ENCODE measurements at places on chromosomes 5 and 9.

DNA sequence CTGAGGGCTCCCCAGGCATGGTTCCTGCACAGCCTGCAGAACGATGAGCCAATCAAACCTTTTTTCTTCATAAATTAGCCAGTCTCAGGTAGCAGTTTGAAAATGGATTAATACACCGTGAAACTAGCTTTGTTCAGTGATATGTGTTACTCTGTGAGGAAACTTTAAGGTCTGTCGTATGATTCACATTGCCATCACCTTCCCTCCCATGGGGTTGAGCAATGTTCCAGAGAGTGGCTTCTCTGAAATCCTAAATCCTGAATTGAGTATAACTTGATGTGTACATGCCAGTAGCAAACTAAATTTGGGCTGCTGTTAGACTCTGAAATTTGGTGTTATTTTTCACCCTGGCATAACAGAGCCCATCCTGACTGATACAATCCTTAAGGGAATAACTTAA lies 866.4 kb upstream of the C9orf72 start:
- DNase-seq: no peak

DNA sequence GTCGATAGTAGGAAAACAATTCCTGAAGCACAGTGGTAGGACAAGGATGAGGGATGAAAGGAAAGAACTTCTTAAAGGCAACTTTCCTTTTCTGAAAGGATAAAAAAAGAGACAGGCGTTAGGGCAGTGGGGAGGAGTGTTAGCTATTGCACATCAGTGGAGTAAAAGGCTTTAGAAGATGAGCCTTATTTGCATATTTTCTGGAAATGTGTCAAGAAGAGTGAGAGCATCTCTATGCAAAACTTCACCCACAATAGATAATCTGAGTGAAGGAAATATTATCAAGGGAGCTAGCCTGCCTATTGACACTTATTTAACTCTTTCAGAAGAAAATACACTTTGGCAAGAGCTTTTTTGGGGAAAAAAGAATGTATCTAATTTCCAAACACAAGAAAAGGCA lies 151.6 kb downstream of the MACIR start:
- DNase-seq: no peak

- DNase-seq: no peak
Observed at GRCh38 chr9:93205045-93205768, 21.3 kb downstream of the WNK2 start.

GRCh38 chr9:87795178-87795577 lies 69.3 kb downstream of the CTSL start:
- no peak for DNase-seq

GRCh38 chr5:108481355-108481931 lies 99.5 kb upstream of the FBXL17 start:
- no peak for DNase-seq

DNA sequence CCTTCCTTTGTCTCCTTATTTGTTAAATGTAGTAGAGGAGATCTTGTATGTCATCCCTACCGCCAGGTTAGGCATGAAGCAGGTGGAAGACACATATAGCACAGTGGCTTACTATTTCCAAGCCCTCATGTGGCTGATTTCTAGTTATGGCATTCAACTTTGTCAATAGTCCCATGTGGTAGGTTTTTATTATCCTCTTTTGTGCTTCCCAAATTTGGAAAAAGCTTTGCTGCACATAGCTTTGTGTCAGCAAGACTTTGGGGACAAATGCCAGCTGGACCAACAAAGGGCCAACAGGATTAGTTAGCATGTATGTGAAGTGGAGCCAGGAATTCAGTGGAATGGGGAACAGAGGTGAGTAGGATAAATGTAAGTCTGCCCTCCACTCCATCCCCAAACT lies 276.3 kb downstream of the PSAT1 start:
- DNase-seq: no peak

DNA sequence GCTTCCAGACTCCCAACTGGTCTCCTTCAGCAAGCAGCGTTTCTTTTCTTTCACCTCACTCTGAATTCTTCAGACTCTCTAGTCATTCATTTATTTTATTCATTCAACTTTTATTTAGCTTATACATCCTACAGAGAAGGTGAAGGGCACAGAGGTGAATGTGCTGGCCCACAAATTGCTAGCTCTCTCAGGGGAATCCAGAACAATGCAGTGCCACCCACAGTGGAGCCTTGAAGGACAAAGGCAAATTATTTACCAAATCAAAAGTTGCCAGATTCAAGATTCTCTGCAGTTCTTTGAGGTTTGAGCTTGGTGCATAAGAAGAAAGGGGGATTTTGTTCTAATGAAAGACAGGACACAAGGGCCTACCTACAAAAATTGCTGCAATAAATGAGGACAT lies 29.7 kb downstream of the GRIA1 start:
- DNase-seq: no peak

- no peak for DNase-seq
Observed at GRCh38 chr5:131156385-131156784, 8.7 kb downstream of the HINT1 start.

GRCh38 chr9:106074006-106074405 lies 379.7 kb downstream of the TMEM38B start:
- no peak for DNase-seq

GRCh38 chr9:96524045-96524444 lies 74.1 kb downstream of the HABP4 start:
- no peak for DNase-seq

- peak; percentile 2 for DNase-seq
Observed at GRCh38 chr5:86880785-86881492, 263.2 kb downstream of the COX7C start.

DNA sequence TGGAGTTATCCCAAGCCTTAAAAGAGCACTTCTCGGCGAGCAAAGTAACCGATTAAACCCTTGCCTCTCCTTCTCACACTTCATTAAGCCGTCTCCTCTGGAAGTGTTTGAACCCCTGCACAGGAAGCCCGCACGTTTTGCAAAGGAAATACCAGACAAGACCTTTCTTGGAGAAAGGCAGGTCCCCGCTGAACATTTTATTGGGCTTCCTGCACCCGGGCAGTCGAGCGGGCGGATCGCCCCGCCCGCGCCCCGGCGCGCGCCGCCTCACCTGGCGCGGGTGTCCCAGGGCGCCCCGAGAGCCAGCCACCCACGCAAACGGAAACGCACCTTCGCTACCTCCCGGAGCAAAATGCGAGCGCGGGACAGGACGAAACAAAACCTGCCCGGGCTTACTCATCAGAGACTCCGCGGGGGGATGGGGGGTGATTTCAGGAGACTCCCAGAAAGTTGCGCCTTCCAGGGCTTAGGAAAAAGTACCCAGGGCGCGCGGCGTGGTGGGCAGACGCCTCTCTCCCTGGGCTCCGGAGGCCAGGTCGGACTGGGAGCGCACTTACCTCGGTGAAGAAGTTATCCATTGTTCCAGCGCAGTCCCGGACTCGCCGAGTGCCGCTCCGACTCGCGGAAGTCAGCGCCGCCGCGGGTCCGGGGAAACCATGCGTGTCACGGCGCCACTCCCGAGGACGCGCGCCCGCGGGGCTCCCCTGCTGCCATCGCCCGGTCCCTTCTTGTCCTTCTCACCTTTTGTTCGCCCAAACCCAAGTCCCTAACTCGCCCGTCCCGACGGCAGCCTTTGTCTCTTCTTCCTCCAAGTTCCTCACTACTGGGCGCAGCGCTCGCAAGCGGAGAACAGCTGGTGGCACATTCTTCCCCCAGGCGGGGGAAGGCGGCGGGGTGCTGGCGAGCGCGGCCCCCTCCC lies 598 bp downstream of the MYO10 start:
- DNase-seq: no peak
